Stimulated activated CD8-positive, alpha-beta memory T cell treated with anti-CD3 and anti-CD28 coated beads, Interleukin-7, amount 100 ng/mL, for 1 hour (primary cell): ENCODE measurements at places on chromosomes 11 and 22.

- DNase-seq = no peak
Observed at GRCh38 chr11:35227576-35228327, 88.8 kb downstream of the CD44 start.

DNA sequence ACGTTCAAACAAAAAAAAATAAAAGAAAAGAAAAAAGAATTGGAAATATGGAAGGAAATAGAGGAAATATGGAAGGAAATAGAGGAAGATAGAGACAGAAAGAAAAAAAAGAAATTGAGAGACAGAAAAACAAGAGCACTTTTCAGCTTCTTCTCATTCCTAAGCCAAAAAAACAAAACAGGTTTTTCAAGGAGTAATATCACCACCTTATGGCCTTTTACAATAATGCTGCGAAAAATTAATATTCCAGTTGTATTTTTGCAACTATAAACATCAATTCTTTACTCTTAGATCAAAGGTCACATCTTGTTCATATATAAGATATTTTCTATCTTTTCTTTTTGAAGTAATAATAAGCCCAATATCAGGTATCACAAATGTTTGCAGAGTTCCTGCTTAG, 328.3 kb downstream of the FAT3 start:
- no peak for DNase-seq

DNA sequence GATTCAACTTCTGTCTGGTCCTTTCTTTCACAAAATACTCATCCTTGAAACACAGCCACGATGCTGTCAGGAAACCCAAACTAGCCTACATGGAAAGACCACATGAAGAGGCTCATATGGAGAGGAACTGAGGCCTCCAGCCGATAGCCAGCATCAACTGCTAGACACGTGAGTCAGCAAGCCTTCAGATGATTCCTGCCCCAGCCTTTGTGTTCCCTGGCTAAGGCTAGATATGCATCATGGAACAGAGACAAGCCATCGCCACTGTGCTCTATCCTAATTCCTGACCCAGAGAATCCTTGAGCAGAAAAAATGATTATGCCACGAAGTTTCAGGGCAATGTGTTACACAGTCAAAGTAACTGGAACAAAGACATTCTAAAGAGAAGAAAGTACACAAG, 75.5 kb downstream of the ENTHD1 start:
- no peak for DNase-seq

GRCh38 chr22:36759481-36760159, 16.3 kb downstream of the IFT27 start:
- no peak for DNase-seq

DNA sequence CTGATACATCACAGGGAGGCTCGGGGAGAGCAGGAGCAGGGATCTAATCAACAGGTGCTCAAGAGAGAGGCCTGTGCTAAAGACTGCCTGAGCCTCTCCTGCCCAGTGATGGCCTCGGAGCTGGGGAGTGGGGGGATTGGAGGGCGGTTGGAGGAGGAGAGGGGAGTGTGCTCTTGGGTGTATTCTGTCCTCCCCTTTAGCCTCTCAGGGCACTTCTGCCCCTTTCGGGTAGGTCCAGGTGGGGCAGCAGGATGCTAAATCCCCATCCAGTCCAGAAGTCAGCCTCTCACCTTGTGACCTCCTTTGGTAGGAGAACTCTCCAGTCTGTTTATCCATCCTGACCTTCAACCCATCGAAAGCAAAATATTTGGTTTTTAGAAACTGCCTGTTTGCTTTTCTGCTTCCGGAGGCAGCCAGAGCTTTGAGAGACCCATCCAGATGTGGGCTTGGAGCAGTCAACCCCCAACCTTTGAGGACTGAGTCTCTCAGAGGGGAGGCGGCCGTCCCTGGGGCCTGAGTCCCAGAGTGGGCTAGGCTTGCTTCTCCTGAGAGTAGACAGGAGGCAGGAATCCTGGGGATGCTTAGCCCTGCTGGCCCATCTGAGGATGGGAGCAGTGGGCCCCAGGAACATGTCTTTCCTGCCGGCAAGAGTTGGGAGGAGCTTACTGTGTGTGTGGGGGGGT, 105.2 kb upstream of the SYT13 start:
- no peak for DNase-seq

- DNase-seq = no peak
Observed at GRCh38 chr11:116033931-116034553, 529.8 kb upstream of the CADM1 start.

GRCh38 chr22:43319661-43320486, 23.3 kb downstream of the SCUBE1 start:
- DNase-seq = no peak

DNA sequence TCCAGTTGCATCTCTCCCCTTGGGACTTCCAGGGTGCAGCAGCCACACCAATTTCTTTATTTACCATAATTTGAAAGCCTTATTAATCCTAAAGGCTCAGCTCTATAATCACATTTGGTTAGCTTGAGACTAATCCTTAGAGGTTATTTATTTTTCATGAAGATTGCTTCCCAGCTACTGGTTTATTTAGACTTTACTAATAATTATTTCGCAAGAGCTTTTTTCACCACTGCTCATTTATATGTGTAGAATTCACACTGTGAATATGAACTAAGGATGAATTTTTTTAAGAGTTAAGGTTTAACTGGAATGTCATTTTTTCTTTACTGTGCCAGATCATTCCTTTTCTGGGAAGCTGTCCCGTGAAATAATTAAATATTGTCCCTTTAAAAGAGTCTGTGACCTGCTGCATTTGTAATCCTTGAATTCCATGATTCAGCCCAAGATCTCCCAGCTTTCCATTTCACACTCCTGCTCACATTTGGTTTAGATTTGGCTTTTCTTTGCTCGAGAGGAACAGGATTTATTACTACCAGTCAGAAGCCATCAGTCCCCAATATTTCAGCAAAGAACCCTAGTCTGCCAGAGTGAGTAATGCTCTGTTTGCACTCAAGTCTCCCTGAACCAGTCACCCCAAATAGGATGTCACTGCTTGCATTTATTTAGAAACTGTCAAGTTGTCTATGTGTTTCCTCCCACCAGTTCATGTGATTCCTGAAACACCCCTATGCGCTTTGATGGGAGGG, 4.4 kb upstream of the CD44 start:
- no peak for DNase-seq

DNA sequence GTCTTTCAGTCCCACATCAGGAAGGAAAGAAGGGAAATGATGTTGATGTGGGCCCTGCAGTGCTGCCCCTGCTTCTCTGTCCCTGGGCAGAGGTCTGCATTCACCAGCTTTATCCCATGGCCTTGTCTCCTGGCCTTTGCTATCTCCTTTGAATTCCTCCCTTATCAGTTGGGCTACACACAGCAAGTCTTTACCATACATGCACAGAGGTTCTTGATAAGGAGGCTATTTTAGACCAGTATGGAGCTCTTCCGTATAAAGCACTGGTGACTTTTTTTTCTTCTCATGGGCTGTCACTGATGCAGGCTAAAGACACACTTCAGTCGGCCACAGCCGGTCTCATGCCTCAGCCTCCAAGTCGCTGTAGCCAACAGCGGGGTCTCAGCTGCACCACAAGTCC, 20.2 kb downstream of the MYO18B start:
- no peak for DNase-seq

DNA sequence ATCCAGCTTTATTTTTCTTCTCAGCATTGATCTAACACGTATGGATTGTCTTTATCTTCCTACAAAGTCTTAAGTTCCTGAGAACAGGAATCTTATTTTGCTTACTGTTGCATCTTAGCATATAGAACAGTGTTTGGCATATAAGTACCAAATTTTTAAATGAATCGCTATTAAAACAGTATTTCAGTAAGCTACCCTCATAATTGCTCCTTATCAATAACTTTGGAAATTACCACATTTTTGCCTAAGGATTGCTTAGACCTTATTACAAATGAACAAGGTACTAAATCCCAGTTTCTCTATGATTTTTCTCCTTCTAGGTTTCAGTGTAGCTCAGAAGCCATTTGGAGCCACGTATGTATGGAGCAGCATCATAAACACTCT, 9.7 kb downstream of the DEPDC7 start:
- DNase-seq = no peak
